ENCODE measurements at places on chromosomes 16 and 17.
A peak's percentile ranks its signal among the peaks of the same experiment; 100 is the strongest.

- DNase-seq = no peak
These were observed 153.9 kb downstream of the PARN start for GRCh38 chr16:14476183-14476582.

- no peak for DNase-seq
These were observed 53.1 kb upstream of the TANGO6 start for GRCh38 chr16:68790130-68790761.

GRCh38 chr17:80455336-80455710, 21.1 kb downstream of the NPTX1 start:
- no peak for DNase-seq

DNA sequence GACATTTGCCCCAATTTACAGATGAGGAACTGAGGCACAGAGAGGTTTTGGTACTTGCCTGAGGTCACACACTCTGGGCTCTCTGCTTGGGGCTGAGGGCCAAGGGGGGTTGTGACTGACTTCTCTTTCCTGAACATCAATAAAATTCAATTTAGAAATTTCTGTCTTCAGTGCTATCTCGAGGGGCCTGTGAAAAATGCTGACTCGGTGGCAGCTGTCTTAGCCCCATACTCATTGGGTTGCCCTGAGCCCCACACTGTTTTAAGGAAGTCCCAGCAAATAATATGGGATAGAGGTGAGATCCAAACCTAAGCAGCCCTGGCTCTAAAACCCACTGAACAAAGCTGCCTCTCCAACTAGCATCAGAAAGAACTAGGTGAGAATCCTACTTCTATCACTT, 7.0 kb upstream of the BRCA1 start:
- DNase-seq = no peak

DNA sequence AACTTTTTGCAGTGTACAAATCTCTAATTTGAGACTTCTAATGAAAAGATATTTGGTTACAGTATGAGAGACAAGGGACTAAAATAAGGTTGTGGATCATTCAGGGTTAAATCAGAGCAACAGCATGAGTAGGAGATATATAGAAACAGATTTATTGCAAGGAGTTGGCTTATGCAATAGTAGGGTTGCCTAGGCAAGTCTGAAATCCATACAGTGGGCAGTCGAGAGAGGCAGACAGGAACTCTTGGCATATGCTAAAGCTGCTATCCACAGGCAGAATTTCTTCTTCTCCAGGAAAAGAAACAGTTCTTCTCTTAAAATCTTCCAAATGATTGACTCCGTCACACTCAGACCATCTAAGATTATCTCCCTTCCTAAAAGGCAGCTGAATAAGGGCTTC, 500.8 kb downstream of the MAF start:
- DNase-seq = no peak

DNA sequence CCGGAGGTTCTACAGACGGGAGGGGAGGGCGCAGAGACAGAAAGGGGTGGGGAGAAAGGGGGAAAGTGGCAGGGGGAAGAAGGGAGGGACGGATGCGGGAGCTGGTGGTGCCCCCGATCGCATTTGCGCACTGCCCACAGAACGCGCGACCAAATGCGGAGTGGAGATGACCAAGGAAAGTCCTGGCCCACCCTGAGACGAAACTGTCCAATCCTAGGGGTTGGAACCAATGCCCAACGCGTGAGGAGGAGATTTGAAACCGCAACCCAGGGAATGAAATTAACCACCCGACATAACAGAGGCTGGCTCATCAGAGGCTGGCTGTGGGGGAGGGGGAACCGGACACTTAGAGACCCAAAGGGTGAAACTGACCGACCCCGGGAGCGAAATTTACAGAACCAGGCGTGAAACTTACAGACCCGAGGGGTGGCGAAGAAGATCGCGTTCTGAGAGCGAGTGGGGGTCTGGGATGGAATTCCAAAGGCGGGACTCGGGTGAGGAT, 1.4 kb downstream of the HES7 start:
- peak; percentile 51 for DNase-seq
